Left lung (tissue), 14 donors: ENCODE measurements at places on chromosomes 3 and 15. TPM values are rescaled to one million over a fixed set of nuclear protein-coding genes. Genes with fewer than 3 reads are reported as not detected.

Gene MINAR1
- 0.58 TPM for total RNA-seq

Gene ATP13A4
- 74.1 TPM for total RNA-seq

DNA sequence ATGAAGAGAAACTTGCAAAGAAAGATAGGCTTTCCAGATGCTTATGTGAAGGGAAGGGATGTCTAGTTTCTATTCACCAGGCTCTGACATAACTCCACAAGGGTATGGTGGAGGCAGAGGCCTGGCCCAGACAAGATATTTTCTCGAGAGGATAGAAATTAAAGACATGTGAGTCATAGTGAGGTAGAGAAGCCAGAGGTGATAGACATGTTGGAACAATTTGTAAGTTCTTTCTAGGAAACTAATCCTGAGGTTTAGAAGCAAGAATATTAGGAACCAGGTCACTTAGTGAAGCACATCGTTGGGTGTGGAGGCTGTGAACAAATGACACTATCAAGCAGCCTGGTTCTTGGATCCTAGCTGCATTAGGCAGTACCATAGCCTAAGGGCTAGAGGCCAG is 176.9 kb downstream of the BBX start:
- no peak overlapping the region for H3K27ac ChIP-seq
- no peak for DNase-seq
- no peaks in the 10 kb centered on the region for H3K36me3 ChIP-seq

GRCh38 chr3:72836923-72837322 is 11.3 kb downstream of the SHQ1 start:
- DNase-seq = no peak
- peaks cover 59% of the 10 kb centered on the region for H3K36me3 ChIP-seq
- H3K27me3 ChIP-seq = no peaks in the 10 kb centered on the region
- H3K27ac ChIP-seq = no peak overlapping the region
- no peaks in the 10 kb centered on the region for H3K4me1 ChIP-seq

Gene ITPKA
- total RNA-seq = 0.47 TPM

- H3K27me3 ChIP-seq = peaks cover 15% of the 10 kb centered on the region
- H3K4me3 ChIP-seq = peak overlapping the region; percentile 31
- peaks cover 4% of the 10 kb centered on the region for H3K4me1 ChIP-seq
- H3K27ac ChIP-seq = peak overlapping the region; percentile 94
Observed at GRCh38 chr15:96322536-96323318, 7.8 kb upstream of the NR2F2 start.
